NCI-H1105 (cell line): ENCODE measurements at places on chromosomes 12 and 14.

GRCh38 chr12:57620936-57621496 lies 9.8 kb downstream of the ARHGEF25 start:
- no peak for DNase-seq

GRCh38 chr12:76863005-76863670 lies 15.7 kb downstream of the CSRP2 start:
- DNase-seq, result no peak

GRCh38 chr12:58695263-58695662 lies 225.0 kb downstream of the LRIG3 start:
- no peak for DNase-seq

DNA sequence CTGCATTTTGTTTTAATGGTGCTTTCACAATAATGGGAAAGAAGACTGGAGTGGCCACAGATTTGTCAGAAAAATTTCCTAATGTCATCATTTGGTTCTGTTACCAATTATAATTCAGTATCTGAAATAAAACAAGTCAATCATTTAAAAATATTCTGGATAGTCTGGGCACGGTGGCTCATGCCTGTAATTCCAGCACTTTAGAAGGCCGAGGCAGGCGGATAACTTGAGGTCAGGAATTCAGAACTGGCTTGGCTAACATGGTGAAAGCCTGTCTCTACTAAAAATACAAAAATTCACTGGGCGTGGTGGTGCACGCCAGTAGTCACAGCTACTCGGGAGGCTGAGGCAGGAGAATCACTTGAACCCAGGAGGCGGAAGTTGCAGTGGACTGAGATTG lies 4.0 kb upstream of the LIMA1 start:
- DNase-seq, result no peak

GRCh38 chr12:24083838-24084237 lies 134.4 kb upstream of the SOX5 start:
- no peak for DNase-seq

- DNase-seq, result no peak
Measured at GRCh38 chr14:71319666-71320065, 412.4 kb downstream of the PCNX1 start.

DNA sequence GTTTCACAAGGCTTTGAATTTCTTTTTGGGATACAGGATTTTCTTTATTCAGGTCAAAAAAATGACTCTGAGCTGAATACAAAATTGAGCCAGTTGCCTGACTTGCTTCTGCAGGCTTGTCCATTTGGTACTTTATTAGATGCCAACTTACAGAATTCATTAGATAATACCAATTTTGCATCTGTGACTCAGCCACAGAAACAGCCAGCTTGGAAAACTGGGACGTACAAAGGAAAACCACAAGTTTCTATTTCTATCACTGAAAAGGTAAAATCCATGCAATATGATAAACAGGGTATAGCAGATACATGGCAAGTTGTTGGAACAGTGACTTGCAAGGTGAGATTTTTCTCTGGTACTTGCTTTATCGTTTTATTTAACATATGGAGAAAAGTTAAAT lies 5.8 kb downstream of the AP5M1 start:
- DNase-seq, result no peak

DNA sequence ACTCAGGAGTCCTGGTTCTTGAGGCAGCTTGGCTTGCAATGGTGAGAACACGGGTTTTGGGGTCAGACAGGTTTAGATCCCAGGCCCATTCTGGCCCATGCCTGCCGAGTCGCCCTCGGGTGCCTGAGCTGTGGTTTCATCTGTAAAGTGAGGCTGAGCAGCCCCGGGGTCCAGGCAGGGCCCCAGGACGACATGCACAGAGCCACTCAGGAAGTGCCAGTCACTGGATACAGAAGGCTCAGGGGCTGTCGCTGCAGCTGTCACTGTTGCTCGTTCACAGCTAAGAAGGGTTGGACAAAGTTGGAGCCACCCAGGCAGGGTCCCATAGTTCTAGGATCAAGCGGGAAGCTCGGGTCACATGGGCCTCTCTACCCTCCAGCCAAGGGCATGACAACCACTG lies 403.1 kb downstream of the BCL11B start:
- DNase-seq, result no peak

DNA sequence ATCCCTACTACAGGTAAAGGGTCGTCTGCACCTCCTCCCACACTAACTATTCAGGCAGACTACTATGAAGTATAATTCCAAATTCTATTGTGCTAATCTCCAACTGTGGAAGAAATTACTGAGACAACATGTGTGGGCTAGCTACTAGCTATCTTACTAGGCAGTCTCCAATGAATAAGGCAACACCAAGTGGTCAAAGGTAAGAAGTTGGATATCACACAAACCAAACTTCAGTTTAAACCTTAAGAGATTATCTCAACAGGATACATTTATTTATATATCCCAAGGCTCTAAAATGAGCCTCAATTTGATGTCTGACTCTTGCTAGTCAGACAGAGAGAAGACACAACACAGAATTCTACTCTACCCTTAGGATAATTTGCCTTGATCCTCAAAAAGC lies 14.1 kb downstream of the MED13L start:
- DNase-seq, result no peak

- no peak for DNase-seq
Measured at GRCh38 chr14:22305607-22306006, 283.4 kb downstream of the DAD1 start.

GRCh38 chr14:104383996-104384775 lies 195.4 kb upstream of the C14orf180 start:
- peak; percentile 86 for DNase-seq

DNA sequence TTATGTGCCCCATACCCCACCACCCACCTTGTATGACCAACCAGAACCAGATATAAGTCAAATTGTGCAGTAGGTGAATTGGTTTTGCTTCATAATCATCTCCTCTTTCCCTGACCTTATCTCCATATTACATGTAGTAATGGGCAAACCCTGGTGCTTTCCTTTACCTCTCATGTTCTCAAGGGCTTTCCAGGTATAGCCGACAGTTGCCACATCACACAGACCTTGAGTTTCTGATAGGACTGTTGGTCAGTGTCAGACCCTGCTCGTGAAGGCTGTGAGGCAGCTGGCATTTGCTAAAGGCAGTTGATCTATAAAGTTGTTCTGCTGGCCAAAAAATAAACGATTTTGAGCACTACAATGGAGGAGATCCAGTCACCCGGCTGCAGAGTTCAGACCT lies 145.9 kb downstream of the ALX1 start:
- no peak for DNase-seq

DNA sequence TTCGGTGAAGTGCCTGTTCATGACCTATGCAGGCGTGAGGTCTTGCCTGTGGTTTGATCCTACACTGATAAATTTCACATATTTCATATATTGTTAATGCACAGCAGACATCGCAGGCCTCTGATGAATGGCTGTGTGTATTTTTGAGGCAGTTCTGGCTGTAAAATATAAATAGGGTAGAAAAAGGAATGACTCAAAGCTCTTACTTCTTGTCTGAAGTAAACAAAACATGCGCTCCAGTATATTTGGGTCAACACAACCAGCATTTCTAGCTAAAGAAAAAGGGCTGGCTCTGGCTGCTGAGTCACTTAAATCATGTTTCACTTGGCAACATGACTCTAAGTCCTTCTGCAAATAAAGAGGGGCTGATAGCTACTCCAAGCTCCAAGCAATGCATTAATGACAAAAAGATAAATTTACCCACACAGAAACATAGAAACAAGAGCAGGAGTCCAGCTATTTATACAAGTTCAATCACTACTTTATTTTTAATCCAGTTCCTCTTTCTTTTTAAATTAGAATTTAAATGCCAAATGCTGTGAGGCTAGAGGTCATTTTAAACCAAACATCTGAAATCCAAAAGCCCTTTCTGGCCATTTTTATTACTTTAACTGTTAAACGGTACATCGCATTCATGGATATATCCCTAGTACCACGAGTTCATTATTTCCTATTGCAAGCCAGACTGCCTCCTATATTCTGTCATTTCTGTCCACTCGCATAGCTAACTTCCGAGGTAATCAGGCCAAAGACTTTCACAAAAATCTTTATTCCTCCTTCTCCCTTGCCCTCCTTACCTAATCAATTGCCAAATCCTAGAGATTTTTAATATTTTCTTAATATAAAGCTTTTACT lies 54.3 kb upstream of the TMCC3 start:
- DNase-seq, result no peak

DNA sequence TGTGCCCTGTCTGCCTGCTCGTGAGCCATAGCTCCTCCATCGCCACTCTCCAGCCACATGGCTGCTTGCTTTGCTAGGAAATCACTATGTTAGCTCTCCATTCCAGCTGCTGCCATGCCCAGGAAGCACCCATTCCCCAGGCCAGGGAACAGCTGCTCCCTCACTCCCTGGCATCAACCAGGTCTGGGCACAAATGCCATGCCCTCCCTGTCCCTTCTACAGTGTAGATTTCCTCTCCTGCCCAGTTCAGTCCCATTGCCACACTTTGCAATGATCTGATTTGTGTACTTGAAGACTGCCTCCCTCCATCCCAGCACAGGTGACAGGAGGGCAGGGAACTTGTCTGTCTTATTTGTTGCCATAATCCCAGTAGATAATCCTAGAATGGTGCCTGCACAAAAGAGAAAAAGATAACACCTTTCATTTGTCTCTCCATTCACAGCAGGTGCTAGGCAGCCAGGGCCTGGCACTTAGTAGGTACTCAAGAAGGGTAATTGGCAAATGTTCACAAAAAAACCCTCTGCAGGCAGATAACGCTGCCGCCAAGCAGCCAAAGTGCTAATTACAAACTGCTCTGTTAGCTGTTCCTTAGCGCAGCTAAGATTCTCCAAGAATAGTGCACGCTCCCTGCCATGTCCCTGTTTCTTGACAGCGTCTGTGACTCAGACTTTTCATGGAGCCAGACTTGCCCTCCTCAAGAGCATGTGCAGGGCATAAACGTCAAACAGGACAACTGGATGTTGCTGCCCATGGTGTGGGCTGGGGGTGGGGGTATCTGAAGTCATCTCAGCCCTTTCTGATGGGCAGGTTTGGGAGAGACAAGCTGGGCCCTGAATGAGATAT lies 69.1 kb downstream of the ARL6IP4 start:
- DNase-seq, result no peak

DNA sequence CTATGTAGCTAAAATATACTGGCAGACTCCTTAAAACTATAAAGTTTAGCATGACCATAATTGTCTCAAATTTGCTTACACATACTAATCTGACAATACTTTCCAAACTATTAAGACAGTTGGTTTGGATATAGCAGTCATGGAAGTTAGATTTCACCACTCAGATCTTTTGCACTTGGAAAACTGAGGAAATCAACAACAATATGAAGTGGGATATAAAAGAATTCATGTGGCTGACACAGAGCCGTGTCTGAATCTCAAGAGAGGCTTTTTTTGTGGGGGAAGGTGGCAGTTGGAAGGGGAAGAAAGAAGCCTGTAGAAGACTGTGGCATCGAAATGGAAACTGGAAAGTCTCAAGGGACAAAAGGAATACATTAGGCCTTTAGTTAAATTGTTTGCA lies 166.6 kb upstream of the FLRT2 start:
- DNase-seq, result no peak

DNA sequence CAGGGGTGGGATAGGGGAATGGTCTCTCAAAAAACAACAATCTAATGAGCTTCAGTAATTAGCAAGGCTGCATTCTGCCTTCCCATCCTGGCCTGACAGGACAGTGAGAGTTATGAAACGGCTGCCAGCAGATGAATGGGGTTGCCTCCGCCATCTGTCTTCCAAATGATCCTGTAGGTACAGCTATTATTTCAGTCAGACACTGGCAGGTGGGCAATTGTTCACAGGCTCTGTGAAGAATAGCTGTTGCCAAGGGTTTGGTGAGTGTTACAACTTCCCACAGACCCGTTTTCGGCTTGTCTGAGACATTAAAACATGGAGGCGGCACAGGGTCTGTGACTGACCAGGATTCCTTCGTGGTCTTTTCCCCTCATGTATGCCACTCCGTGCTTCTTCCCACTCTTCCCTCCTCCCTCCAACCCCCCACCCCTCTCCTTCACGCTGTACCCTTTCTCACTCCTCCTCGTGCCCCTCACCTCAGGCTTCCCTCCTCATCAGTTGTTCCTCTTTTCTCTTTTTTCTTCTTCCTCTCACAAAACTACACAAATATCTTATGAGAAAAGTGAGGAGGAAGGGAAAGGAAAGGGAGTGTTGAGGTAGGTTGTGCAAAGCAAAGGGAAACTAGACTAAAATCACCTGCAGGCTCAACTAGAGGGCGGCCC lies 160.8 kb upstream of the GZMB start:
- peak; percentile 62 for DNase-seq

DNA sequence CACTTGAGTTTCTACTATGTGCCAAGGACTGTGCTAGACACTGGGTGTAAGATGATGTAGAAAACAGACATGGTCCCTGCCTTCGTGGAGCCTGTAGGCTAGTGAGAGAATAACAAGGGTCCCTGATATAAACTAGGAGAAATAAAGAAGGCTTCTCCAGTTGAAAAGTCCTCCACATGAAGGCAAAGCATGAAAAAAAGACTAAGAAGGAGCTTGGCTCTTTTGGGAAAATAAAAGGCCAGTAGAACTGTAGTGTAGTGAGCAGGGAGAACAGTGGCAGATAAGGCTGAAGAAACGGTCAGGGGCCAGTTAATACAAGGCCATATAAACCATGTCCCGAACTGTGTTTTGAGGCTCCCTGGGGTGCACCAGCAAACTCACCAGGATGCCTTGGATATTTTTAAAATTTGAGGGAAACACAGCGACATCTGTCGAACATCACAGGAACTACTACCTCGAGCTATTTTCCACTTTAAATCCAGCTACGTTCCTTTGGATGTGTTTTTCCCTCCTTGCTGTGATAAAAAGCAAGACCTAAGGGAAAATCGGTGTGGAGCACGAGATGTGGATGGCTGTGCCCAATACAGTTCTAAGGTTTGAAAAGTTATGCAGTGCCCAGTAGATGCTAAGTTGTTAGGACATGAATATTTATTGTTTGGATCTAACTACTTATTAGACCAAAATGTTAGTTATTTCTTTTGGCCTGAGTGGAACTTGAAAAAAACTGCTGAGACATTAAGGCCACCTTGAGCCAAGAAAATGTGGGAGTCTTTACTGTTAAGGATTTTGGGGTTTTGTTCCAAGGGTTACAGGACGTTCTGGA lies 8.5 kb upstream of the CFL2 start:
- peak; percentile 18 for DNase-seq

DNA sequence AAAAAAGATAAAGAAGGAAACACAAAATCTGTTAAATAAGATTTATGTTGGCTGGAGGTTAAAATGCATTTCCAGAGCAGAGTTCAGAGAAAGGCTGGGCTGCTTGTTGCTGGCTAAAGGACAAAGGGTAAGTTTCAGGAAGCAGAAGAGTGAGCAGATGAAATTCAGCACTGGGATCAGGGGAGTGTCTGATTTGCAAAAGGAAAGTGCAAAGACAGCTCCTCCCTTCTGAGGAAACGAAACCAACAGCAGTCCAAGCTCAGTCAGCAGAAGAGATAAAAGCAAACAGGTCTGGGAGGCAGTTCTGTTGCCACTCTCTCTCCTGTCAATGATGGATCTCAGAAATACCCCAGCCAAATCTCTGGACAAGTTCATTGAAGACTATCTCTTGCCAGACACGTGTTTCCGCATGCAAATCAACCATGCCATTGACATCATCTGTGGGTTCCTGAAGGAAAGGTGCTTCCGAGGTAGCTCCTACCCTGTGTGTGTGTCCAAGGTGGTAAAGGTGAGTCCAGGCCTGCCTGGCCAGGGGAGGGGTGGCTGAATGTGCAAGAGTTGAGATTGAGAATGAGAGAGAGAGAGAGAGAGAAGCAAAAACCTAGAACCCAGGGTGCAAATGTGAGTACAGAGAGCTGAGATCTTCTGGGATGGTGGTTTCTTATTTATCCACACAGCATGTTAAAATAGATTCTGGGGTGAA lies at the start of gene OAS1:
Gene OAS1 (plus strand): TSS at position 251 of the 703 bp plus-strand sequence. CDS start 78 bp downstream, at position 329.
- no peak for DNase-seq

- no peak for DNase-seq
Measured at GRCh38 chr12:122121745-122122144, 43.2 kb downstream of the MLXIP start.
